Activated gamma-delta T cell treated with anti-CD3 and anti-CD28 coated beads, Interleukin-2, amount 50 U/mL, for 16 hours (primary cell): ENCODE measurements at places on chromosomes 7 and 10.

GRCh38 chr7:476736-477360 is 42.8 kb downstream of the PDGFA start:
- DNase-seq = no peak

GRCh38 chr7:101241443-101242349 is 3.2 kb downstream of the FIS1 start:
- DNase-seq = no peak

DNA sequence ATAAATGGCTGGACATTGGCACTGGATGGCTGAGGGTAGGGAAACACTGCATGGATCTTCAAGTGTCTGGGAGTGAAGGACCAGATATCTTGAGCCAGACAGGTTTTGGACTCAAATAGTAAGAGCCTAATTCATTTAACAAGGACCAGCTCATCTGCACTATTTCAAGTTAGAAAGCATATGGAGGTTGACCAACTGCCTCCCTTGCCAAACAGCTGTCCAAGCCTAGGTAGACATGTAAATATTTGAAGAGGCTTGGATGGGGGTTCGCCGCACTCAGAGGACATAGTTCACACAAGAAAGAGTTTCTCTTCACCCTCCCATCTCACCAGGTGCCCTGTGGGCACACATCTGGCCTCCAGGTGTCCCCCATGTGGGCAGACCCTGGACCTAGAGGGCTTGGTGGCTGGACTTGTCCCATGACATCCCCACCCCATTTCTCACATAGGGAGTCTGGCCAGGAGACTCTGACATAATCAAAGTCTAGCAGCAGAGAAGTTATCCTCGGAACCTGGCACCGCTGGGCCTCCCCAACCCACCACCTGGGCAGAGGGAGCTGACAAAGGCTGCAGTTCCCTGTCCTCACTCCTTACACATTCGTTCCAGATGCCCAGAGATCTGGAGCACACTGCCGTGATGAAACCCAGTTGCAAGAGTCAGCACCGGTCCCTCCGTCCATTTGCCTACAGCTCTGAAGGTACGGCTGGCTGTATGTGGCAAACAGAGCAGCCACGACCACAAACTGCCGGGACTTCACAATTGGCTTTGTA is 116.9 kb upstream of the GDF10 start:
- no peak for DNase-seq

DNA sequence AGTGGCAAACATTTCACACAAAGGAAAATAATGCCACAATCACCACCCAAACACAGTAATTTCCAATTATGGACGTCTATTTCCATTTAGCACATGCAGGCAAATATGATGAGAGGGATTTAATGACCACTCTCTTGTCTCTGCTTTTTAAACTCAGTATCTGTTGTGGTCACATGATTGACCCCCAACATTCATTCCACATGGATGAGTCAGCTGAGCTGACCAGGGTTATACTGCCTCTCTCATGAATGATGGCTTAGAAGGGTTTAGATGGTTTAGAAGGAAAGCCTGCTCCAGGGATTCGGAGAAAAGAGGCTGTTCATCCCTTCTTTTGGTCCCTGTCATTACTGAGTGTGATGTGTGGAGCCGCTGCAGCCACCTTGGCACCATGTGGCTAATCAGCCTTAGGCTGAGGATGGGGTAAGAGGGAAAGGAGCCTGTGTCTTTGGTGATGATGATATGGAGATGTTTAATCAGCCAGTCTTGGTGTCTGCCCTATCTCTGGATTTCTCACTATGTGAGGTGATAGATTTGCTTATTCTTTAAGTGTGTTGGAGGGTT is 38.2 kb upstream of the JAKMIP3 start:
- DNase-seq = no peak

DNA sequence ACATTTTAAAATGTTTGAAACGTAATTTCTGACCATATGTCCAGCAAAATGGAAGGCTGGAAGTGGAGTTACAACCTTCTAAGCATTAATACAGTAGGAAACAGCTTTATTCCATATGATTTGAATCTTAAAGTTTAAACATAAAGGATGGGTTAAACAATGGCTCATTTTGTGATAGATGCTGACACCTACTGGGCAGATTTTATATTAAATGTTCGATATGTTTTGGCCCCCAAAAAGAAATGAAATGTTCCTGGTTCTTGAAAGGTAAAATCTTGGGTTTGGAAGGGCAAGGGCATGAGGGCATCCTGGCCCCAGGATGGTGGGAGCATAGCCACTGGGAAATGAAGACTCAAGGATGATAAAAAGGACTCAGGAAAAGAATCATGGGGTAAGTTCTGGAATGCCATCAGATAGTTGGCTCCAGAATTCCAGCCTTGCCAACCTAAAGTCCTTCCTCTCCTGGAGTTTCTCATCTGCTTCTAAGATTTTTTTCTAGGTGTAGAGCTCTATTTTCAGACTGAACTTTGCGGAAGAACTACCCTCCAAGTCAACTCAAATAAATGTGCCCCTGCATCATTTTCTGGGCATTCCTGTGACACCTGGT is 34.6 kb upstream of the SLC35G1 start:
- DNase-seq = no peak

DNA sequence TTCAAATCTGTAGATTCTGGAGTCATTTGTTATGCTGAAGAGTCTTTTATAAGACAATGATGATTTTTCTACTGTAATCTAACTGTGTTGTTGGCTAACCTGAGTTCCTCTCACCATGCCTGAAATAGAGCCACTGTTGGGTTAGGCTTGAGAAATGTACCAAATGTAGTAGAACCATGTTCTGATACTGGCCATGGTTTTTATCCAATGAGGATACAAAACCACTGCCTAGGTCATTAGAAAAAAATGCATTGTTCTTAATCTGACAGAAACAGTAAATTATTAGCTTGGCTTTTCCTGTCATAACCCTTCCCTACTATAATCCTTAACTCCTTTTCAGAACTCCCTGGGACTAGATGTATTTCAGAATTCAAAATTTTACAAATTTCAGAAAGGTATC is 86.6 kb downstream of the RAPGEF5 start:
- no peak for DNase-seq

- no peak for DNase-seq
Measured at GRCh38 chr7:23594879-23595604, 2.1 kb upstream of the CCDC126 start.

- no peak for DNase-seq
Measured at GRCh38 chr7:32048970-32049491, 21.2 kb downstream of the PDE1C start.

DNA sequence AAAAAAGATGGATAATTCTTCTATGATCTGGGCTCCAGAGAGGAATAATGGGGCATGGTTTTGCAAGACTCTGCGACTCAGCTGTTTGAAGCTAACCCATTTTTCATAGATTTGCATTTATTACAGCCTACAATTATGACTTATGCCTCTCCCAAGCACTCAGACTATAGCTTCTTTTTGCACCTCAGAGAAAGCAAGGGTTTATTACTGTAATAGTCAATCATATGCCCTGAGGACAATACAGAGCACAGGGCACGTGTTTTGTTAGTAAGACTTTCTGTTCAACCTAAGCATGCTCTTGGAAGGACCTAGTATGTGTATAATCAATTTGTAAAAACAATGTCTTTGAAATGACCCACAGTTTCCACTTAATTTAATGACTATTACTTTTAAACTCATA is 221.2 kb downstream of the PARD3 start:
- no peak for DNase-seq

DNA sequence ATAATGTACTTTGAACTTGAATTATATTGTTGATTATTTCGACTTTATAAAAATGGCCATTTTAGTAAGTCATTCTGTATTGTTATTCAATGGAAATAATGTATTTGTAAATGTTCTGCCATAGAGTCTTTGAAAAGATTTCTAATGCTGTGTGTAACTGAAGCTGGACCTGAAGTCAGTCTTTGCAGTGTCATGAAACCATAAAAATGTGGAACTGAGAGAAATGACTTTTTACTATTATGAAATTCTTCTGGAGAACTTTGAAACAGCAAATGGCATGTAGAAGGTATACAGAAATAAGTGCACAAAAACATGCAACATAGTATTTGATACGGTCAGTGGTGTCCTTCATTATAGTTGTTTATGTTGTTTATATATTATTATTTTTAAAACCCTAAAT is 59.7 kb upstream of the ADRA2A start:
- DNase-seq = no peak

- DNase-seq = no peak
Measured at GRCh38 chr10:78779339-78779955, 289.3 kb upstream of the ZMIZ1 start.

GRCh38 chr10:11318826-11319598 is 292.4 kb downstream of the USP6NL start:
- DNase-seq = no peak

- DNase-seq = no peak
Measured at GRCh38 chr7:4774658-4775249, 669 bp upstream of the AP5Z1 start.
